ENCODE measurements at places on chromosomes 12 and 14. TPM values are rescaled to one million over a fixed set of nuclear protein-coding genes. Genes with fewer than 3 reads are reported as not detected.

- DNase-seq: no peak
Measured at GRCh38 chr14:101369194-101369915, 191.9 kb upstream of the DIO3 start.

GRCh38 chr14:72553161-72553560, 340.7 kb downstream of the DPF3 start:
- DNase-seq: no peak

DNA sequence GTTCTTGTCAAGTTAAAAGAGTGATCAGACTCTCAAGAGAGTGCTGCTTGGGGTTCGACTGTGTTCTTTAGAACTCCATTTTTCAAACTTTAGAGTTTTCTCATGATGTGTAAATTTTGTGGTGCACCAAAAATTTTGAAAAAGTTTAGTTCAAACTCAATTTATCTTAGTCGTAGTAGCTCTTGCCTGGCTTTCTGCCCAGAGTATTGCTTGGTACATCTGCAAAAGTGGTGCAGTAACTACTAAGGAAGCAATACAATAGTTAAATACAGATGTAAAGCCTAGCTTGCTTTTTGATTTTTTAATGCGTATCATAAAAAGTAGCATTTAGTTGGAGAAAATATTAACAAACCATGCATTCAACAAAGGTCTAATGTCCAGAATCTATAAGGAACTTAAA, 9.5 kb upstream of the CCDC91 start:
- DNase-seq: no peak

DNA sequence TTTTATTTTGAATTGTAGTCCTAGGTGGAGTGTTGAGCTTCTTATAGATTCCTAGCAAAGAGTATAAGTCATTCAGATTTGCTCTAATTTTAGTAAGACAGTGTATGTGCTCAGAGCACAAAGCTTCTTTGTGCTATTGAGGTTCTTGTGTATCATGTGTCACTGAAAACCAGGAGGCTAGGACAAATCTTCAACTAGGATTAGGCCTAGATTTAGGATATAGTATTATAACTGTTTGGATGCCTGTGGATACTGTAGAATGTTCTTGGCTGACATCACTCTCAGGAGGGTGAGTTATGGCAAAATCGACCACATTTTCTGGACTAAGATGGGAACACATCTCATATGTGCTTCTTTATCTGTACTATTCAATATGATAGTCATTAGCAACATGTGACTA, 86.5 kb downstream of the DHRS2 start:
- DNase-seq: no peak

The DACT1 gene
- total RNA-seq: 0.74 TPM
